ENCODE measurements at places on chromosomes 1 and 21.

DNA sequence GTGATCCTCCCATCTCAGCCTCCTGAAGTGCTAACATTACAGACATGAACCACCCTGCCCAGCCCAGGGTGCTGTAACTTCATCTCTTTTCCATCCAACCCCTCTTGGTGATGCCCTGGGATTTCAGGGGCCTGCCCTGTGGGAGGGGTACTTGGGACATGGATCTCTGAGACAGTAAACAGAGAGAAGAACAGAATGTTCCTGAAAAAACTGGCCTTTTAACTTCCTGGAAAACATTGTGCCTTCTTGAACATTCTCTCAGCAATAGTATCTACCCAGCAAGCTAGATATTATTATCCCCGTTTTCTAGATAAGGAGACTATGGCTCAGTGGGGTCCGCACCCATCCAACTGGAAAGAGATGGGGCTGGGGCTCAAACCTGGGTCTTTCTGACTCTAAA lies 57.0 kb downstream of the VWA5B1 start:
- no peak for DNase-seq

DNA sequence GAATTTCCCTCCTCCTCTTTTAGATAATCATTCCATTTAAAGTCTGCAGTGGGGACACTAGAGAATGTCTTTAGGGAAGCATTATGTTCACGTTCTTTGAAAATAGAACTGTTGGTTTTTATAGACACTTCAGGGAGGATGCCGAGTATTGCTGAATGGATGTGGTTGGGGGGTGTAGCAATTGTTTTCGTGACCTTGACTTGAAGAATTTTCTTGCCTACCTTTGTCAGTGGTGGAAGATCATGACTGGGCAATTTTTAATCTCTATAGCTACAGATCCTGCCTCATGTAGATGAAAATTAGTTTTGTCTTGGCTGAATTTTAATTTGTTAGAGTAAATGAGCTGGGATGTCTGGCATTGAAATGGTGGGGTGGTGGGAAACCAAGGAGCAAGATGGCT lies 3.8 kb downstream of the SMG7 start:
- DNase-seq, result no peak

DNA sequence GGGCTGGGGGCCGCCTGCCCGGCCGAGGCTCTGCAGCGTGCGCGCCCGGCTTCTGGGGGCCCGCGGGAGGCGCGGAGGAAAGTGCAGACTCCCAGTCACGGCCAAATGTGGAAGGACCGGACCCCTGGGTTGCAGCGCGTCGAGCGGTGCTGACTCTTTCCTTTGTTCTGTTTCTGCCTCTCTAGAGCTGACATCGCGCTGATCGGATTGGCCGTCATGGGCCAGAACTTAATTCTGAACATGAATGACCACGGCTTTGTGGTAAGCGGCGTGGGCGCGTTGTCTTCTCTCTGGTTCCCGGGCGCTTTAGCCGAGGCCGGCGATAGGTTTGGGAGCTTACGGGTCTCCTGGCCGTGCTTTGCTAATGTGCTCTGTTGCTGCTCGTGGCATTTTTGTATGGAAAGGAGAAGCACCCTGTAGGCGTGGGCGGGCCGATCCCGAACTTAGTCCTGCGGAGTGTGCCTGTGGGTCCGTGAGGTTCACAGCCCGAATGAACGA lies 629 bp downstream of the PGD start:
- no peak for DNase-seq

GRCh38 chr1:154485106-154485505 lies 16.9 kb upstream of the TDRD10 start:
- no peak for DNase-seq

DNA sequence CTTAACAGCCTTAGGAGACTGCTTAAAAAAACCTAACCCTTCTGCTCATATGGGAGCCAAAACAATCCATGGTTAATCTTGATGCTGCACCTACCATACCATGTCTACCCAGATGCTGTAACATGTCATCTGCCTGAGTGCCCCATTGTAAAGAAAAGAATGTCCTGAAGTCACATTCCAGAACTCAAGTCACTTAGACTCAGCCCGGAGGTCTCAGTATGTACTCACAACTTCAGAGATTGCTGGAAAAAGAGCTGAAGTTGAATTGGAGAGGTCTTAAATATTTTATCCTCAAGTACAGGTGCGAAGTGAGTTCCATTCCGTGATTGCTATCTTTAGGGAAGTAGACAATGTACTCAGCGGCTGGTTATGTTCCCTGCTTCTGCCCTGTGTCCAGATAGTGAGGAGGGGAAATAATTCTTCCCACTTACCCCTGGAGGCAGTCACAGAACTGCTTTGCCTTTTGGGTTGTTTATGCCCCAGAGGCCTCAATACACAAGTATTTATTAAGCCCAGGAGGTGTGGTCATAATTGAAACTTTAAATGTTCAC lies 57.5 kb upstream of the HOOK1 start:
- no peak for DNase-seq

GRCh38 chr1:114026797-114027196 lies 47.5 kb downstream of the OLFML3 start:
- no peak for DNase-seq

- no peak for DNase-seq
Measured at GRCh38 chr1:77504986-77505385, 177.5 kb downstream of the ZZZ3 start.

GRCh38 chr1:57091642-57092041 lies 125.8 kb upstream of the C8B start:
- no peak for DNase-seq

GRCh38 chr1:231192620-231193163 lies 30.8 kb downstream of the TRIM67 start:
- DNase-seq, result no peak

DNA sequence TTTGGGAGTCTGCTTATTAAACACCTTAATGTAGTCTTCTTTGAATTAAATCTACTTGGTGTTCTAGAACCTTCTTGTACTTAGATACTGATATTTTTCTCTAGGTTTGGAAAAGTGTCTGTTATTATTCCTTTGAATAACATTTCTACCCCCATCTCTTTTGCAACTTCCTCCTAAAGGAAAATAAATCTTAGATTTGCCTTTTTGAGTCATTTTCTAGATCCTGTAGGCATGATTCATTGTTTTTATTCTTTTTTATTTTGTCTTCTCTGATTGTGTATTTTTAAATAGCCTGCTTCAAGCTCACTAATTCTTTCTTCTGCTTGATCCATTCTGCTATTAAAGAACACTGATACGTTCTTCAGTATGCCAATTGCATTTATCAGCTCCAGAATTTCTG lies 155.9 kb upstream of the NEGR1 start:
- DNase-seq, result no peak

DNA sequence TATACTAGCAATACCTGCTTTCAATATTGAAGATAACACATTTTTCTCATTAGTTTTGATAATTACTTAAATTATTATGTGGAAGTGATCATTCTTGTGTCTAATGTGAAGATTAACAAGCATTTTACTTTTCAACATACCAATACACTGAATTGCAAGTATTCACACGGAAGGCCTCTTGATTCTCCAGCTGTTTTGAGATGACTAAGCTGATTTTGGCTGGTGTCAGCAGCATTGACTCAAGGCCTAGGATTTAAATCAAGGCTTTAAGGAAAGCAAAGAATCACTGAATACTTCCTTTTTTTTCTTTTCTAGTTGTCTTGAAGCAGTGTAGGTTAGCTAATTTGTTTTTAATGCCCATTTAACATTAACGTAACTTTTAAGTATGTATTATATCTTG lies 373.7 kb downstream of the SRGAP2C start:
- DNase-seq, result no peak

- peak; percentile 92 for DNase-seq
Measured at GRCh38 chr1:39410915-39411436, 80.5 kb upstream of the BMP8A start.

GRCh38 chr1:204232526-204232925 lies 18.7 kb upstream of the GOLT1A start:
- DNase-seq, result no peak

- DNase-seq, result no peak
Measured at GRCh38 chr1:207063014-207063413, 9.9 kb downstream of the PFKFB2 start.

DNA sequence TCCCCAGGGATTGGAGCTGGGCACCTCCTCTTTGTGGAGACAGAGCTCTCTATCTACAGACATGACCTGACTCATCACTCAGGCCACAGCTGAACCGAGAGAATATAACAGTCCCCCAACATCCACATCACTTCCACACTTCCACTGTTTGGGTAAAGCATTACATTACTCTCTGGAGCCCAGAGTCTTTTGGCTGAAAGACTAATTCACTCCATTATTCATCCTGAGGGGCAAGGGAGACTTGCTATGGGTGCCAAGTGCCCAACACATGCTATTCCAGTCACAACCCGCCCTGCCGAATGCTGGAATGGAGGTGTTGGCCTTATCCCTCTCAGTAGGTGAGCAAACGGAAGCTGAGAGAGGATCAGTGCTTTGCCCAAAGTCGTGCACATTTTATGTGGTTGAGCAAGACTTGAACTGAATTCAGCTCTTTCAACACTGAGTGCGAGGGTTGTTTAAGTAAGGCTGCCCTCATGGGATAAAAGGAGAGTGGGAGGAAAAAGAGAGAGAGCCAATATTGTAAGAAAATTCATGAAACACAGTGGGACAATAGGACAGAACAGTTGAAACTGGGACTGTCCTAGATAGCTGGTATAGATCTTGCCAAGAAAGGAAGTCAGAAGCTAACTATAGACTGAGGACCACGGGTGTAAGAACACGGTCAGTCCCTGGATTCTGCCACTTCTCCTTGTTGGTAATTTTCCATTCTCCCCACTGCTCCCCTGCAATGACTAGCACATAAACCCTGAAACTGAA lies 13.5 kb upstream of the CHI3L1 start:
- DNase-seq, result no peak

DNA sequence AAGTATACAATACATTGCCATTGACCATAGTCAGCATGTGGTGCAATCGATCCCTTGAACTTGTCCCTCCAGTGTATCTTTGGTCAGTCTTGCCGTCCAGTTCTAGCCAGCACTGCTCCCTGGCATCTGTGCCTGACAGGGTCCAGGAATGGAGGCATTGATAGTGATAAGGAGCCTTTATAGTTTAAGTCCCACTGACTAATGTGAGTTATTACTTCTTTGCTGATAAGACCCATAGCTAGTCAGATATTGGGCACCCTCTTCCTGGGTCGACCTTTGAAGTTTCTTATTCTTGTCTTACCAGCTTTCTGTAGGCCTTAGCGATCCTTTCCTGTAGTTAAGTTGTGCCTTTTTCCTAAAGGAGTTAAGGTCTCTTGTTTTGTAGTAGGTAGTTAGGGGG lies 13.0 kb downstream of the UCK2 start:
- DNase-seq, result no peak

DNA sequence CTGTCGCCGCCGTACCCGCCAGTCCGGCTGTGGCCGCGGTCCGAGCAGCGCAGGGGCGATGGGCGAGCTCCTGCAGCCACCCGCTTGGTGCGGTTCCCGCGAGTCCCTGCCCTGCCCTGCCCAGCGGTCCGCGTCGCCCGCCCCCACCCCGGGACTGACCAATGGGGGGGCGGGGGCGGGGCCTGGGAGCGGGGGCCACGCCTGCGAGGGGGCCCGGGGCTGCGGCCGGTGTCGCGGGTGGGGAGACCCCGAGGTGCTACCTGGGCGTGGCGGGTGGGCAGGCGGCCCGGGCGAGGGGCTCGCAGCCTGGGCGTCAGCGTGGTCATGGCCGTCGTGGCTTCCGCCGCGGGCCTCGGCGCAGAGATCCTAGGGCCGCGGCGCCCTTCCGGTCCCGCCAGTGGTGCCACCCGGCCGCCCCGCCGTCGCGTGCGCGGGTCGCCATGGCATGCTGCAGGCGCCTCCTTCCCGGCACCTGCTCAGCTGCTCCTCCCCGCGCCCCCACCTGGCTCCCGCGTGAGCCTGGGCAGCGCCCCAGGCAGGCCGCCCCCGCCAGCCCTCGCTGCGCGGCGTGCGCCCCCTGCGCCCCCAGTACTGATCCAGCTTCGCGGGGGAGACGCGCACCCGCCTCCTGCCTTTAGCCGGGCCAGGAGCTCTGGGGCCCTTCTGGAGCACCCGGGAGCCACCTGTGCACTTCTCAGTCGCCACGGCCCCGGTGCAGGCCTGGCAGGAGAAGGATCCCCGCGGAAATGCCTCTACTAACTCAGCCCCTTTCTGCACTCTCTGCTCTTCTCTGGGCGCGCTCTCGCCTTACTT lies at the start of gene BMP8B:
Gene BMP8B (minus strand): TSS at position 108 of the 813 bp plus-strand sequence. CDS start 380 bp downstream, outside the sequence.
- peak; percentile 65 for DNase-seq

- DNase-seq, result no peak
Measured at GRCh38 chr1:209720326-209720725, 15.7 kb downstream of the HSD11B1 start.

- no peak for DNase-seq
Measured at GRCh38 chr1:222229672-222230312, 318.1 kb downstream of the HHIPL2 start.

DNA sequence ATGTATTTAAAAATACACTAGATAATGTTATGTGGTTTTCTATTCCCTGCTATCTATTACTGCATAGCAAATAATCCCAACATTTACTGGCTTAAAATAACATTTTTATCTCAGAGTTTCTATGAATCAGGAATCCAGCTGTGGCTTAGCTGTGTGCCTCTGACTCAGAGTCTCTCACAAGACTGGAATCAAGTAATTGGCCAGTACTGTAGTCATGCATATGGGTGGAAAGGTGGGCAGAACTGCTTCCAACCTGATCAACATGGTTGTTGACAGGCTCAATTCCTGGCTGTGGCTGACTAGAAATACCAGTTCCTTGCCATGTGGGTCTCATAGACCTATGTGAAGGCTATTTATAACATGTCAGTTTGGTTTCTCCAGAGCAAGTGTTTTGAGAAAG lies 131.8 kb downstream of the PDE4B start:
- no peak for DNase-seq

- DNase-seq, result no peak
Measured at GRCh38 chr1:10795276-10796021, 997 bp downstream of the CASZ1 start.

DNA sequence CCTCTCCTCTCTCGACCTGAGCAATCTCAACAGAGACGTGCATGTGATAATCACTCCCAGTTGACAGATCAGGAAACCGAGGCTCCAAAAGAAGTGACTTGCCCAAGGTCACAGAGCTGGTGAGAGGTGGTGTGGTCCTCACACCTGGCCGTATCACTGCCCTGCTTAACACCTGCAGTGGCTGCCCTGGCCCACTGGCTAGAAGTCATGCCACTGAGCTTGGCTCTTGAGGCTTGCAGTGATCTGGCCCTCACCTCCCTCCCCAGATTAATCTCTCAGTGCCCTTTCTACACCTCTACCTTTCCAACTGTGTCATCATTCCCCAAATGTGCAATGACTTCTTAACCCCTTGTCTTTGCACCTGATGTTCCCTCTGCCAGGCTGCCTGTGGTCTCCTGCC lies 38.8 kb downstream of the CDCP2 start:
- DNase-seq, result no peak

- DNase-seq, result no peak
Measured at GRCh38 chr1:39485046-39485803, 6.2 kb upstream of the BMP8A start.

GRCh38 chr1:26225033-26225831 lies 8.8 kb upstream of the CEP85 start:
- no peak for DNase-seq

DNA sequence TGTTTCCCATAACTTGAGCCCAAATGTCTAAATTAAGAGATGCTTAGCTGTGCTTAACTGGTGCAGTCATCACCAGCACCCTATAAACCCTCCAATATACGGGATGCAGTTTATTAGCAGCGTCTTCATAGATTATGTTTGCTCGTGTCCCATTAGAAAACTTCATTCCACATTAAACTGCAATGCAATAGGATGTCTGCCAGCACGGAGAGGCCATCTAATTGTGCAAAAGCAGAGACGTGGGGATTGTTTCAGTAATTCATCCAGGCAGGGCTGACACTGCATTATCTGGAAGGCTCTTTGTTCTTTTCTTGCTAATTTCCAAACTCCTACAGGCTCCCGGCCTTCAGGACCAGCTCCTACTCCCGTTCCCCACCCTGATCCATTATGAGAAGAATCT lies 89.5 kb downstream of the CSMD2 start:
- DNase-seq, result no peak

Measured in ascending aorta (tissue), 2 donors.